ENCODE measurements at places on chromosomes 1 and 21.

GRCh38 chr1:28110555-28110954, 22.1 kb upstream of the EYA3 start:
- no peak for DNase-seq

DNA sequence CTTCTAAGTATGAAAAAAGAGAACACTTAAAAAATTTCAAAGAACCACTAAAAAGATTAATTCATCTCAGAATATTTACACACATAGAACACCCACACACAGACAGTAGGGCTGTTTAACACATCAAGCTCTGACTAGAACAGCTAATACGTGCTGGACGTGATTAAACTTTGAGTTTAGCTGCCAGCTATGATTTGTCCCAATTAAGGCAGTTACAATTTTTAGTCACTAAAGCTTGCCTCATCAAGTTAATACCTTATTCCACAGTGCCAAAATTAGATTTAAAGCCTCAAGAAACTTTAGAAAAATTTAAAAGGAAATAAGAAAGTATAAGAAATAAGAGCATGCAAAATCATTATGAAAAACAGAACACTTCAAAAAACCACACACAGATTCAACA, 18.9 kb downstream of the SLC16A1 start:
- peak; percentile 32 for DNase-seq

DNA sequence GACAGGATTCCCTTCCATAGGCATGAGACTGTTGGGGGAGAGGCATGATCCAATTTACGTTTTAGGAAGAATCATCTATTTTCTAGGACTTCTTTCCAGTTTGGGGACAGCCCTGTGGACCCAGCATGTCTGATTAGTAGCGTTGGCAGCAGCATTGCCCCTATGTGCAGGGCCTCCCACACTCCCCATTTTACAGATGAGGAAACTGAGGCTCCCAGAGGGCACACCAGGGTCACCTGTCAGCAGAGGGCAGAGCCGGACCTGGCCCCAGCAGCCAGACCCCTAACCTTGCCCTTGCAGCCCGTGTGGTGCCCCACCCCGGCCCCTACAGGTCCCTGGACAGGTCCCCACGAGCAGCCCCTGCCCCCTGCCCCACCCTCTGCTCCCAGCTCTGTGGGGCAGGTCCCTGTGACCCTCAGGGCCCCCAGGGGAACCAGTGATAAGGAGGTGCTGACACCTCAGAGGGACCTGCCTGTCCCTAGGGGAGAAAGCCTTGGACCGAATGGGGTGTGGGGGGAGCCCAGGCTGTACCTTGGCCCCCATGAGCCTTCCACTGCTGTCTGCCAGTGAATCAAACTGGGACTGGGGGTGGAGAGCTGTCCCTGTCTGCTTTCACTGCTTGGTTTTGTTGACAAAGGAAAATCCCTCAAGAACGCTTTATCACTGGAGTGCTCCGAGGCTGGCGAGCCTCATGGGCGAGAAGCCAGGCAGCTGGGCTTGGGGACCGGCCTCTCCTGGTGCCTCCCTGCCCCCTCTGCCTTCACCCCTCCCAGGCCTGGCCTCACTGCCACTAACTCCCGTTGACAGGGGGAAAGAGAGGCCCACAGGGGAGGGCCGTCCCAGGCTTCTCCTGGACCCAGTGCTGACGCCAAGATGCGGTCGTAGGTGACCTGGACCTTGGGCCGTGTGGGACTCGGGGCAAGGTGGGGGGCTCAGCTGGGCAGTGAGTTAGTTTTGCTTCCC, 39.4 kb upstream of the CCDC27 start:
- no peak for DNase-seq

DNA sequence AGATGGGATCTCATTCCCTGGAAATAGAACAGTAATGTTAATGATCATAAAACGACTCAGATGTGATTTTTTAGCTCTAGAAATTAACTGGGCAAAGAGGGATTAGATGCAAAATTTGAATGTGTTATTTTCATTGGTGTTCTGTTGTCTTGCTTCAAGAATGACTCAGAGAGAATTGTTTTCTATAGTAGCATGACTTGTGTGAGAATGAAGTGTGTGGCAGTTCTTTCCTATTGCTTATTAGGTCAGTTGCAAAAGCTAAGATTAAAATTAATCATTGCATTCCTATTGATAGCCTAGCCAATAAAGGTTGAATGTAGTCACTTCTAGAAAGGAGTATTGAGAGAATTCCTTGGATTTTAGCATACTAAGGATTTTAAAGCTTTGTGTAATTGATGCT, 22.9 kb downstream of the SPEN start:
- no peak for DNase-seq

DNA sequence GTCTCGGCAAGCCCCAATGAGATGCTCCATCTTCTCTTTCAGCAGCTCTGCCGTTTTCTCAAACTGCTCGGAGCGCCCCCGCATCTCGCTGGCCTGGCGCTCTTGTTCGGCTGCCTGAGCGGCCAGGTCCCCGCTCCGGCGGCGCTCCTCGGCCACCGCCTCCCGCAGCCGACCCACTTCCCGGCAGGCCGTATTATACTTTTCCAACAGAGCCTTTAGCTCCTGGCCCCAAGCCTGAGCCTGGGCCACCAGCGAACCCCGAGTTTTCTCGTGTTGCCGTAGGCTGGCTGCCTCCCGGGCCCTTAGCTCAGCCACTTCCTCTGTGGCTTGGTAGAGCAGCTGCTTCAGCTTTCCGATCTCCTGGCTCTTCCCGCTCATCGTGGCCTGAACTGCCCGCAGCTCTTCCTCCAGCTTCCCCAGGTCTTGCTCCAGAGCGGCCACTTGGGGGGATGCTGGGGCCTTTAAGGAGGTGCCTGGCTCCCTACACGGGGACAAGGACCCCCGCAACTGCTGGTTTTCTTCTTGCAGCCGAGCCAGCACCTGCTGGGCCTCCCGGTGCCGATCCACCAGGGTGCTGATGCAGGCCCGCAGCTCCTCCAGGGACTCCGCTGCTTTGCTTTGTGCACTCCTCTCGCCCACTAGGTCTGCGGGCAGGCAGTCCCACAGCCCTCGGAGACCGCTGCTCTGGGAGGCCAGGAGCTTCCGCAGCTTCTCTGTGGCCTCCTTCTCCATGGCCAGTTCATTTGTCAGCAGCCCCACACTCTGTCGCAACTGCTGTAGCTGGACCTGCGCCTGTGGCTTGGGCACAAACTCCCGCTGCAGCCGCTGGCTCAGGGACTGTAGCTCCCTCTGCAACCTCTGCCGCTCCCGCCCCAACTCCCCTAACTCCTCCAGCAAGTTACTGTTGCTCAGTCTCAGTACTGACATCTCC, 13.4 kb upstream of the PIAS3 start:
- DNase-seq = no peak

DNA sequence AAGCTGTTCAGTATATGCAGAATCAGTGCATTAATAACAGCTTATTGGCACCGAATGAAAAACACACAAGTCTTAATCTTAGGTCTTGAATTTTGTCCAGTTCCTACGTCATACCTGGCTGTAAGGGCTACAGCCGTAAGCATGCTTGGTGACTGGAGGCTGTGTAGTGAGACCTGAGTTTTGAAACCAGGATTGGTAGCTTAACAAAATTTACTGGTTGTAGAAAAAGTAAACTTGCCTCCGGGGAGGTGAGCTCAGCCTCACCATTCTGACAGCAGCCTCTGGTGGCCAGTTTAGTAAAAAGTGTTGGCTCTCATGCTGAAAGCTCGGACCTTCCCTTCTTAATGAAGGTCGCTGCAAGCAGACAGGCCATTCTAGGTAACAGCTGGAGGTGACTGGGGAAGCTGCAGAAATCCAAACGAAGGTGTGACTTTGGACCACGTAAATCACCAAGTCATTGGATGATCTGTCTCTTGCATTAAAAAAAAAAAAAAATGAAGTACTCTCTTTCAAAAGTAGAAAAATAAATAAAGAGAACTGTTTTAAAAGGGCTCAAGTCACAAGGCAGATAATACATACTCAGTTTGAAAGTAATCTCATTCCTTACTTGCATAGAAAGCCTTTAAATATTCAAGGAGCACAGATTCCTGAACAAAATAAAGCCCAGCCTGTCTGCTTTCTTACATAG, 48.9 kb downstream of the HLCS start:
- DNase-seq = no peak

DNA sequence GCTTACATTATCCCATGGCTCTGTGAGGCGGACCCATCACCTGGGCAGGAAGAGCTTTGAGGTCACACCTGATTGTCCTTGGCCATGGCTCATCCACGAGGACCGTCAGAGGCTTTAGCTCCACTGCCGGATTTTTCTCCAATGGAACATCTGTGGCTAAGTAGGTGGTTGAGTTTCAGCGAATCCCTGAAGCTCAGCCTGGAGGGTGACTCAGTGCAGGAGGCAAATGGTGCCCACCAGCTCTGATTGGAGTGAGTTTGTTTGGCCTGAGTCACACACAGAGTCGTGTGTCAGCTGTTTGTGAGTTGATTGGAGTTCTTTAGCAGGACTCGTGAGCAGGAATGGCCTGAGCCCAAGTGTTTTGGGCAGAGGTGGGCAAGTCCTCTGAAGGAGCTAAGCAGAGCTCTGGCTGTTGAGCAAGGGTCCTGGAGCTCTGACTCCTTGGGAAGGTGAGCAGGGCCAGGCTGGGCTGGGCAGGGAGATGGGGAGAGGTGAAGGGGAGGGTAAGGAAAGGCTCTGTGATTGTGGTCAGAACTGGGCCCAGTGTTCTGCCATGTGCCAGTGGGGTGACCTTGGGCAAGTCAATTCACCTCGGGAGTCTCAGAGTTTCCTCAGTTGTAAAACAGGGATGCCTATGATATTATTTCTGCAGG, 2.0 kb downstream of the SLC6A17 start:
- DNase-seq = no peak

GRCh38 chr1:228884615-228885566, 149.6 kb downstream of the RHOU start:
- DNase-seq = no peak

DNA sequence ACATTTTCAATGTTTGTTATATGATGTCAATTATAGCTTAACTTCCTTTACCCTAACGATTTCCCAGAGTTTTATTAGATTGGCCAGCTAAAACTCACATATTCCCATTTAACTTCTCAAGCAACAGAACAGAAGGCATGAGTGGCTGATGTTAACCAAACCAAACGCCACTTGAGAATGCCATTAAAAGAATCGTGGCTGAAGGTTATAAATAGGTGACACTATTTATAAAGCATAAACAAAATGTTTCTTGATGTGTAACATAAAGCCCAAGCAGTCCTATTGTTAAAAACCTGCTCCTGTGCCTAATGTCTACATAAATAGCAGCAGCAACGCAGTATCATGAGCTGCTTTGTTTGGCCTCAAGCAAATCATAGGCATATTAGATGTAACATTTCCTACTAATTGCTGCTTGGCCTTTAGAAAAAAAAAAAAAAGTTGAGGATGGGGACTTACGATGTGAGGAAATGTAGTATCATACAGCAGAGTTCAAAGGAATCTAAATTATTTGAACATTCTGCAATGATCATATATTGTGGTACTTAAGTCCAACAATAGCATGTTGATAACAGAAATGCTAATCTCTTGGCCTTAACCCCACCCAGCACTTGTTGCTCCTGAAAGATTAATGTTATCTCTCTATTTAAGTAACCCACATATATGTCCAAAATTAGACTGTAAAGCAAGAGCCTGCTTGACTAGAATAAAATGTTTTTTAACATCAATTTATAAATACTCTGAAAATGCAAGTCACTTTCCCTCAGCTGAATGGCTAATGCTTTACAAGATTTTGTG, 106.0 kb downstream of the ESRRG start:
- DNase-seq = no peak

- no peak for DNase-seq
Observed at GRCh38 chr1:214352838-214353237, 71.9 kb downstream of the SMYD2 start.

DNA sequence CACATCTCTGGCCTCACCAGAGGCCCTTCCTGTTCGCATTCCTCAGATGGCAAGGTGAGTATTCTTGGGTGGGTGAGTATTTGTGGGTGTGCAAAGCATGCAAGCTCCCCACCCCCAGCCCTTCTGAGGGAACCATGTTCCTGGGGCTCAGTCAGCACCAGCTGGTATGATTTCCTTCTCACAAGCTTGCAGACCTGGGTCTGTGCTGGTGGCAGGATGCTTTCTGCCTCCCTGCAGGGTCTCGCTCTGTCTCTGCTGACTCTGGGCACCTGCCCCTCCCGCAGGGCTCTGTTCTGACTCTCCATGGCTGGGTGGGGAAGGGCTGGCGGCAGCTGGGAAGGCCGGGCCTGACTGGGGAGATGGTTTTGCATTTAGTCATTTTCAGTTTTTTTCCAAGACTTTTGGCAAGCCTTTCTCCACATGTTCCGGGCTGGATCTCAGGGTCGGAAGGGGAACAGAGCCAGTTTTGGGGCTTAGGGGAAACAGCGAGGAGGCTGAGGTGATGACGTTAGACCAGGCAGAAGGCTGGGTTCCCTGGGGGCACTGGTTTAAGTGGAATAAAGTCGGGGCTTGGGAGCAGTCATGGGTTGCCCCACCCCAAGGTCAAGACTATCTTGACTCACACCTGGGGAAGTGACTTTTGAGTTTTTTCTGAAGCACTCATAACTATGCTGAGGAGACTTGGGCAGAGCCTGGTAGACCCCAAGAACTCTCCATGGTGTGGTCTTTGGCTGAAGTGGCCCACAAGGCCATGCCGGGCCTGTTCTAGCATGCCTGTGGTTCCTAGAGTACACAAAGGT, 6.2 kb downstream of the RASSF5 start:
- DNase-seq = peak; percentile 85

- no peak for DNase-seq
Observed at GRCh38 chr1:239421811-239422210, 35.4 kb downstream of the CHRM3 start.

DNA sequence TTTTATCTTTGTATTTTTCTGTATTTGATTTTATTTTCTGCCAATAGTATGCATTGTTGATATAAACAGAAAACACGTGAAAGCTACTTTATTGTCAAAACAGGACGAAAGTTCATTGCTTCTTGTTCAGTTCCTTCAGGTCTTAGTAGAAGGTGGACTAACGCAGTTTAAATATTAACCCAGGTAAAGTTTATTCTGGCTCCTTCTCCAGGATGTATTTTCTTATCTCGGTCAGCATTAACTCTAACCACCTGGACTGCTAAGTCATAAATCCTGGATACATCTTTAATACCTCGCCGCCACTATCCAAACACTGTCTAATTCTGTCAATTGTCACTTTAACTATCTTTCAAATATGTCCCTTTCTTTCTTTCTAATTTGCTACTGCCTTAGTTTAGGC, 5.7 kb upstream of the SOAT1 start:
- no peak for DNase-seq

- DNase-seq = no peak
Observed at GRCh38 chr1:205436776-205437410, 15.0 kb upstream of the LEMD1 start.

DNA sequence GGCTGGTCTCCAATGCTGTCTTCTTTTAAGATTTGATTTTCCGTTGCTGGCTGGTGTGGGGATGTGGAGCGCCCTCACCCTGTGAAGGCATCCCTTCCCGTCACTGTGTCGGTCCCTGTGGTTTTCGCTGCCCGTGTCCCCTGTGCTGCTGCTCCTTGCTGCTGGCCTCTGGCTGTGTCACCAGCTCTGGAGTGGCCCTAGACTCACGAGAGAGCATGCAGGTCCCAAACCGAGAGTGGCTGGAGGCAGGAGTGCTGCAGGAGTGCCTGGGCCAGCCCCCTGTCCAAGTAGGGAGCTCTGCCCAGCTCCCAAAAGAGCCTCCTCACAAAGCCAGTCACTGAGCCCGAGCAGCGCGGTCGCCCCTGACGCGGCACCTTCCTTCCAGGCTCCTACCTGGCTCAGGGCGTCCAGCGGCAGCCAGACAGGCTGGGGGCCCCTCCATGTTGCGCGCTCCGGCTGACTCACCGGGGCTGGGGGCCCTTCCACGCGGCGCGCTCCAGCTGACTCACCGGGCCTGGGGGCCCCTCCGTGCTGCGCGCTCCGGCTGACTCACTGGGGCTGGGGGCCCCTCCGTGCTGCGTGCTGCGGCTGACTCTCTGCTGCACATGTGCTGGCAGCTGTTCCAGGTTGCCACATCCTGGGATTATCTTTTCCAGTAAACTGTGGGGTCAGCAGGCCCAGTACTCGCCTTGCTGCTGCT, 106.7 kb upstream of the COL6A1 start:
- peak; percentile 95 for DNase-seq

GRCh38 chr1:93001893-93002292, 40.6 kb upstream of the DIPK1A start:
- DNase-seq = no peak

Data from fibroblast of skin of left biceps (primary cell).